GM19239 (cell line): ENCODE measurements at places on chromosomes 12 and 14.

DNA sequence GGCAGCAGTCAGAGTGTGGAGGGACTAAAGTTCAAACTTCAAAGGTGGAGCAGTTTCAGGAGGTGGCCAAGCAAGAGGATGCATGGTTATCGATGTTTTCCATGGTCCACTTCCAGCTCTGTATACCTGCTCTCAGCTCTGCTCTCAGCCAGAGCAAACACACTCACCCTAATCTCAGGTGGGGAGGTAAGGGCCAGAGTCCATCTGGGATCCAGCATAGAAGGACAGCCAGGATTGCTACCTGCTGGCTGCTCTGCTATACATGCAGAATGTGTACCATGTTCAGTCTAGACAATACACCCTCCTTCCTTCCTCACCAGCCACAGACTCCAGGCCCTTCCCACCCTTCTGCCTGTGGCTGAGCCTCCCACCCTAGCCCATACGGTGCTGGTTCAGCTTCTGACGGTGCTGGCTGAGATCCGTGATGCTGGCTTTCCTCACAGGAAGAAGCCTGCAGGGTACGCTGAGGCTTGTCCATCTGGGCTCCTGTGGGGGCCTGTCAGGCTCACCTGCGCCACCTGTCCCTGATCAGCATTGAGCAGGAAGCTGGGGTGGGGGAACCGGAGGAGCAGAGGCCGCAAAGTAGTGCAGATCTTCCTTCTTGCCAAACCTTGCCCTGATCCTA, 2.4 kb downstream of the CBLN3 start:
- DNase-seq: no peak

- DNase-seq: no peak
Measured at GRCh38 chr12:131046813-131047788, 93.4 kb downstream of the ADGRD1 start.

DNA sequence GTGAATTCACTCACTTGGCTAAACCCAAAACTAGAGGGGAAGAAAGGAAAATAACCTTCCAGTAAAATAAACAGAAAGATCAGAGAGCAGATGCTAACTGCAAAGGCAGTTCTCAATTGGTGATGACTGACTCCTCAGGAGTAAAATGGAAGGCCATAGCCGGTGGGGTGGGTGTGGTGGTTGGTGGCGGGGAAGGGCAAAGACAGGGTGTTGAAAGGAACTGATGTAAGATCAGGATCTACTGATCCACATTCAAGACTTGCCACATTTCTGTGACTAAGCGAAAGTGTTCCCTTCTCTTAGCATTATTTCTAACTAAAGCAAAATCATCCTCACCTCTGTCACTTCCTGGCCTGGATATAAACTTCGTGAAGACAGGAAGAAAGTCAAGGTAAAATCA, 26.3 kb upstream of the TC2N start:
- no peak for DNase-seq

DNA sequence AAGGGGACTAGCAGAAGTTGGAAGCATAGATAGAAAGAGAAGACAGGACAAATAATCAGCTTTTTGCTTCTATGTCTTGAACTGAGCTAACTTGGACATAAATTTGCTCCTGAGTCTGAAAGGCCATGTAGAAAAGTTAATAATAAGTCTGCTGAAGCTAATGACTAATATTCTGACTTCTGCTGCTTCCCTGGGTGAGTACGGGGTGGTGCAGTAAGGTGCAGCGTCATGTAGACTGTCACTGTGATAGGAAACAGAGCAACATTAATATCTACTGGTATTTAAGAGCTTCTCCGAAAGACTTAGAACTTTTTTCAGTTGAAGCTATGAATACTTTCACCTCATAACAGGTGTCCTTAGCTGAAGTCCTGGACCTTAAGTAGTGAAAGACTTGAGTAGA, 34.1 kb upstream of the CPM start:
- no peak for DNase-seq

DNA sequence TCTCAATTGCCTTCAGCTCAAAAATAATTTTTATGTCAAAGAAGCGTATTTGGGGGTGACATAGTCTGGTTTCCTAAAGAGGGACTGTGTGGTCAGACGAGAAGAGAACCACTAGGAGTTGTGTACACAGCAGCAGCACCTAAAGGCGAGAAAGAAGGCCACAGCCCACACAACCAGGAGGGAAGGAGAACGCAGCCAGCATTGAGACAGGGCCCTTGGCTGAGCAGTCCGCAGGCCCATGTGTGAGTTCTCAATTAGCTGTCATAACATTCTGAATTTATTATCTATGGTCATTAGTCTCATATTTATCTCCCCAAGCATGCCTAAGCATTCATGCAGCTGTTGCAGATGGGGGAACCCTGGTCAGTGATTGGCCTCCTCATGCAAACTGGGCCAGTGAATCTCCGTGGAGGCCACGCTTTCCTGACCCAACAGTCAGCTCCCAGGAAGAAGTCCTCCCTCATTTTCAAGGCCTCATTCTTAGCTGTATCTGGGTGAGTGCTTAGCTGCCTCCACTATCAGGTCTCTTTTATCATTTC, 81.2 kb upstream of the ATF7IP start:
- no peak for DNase-seq

DNA sequence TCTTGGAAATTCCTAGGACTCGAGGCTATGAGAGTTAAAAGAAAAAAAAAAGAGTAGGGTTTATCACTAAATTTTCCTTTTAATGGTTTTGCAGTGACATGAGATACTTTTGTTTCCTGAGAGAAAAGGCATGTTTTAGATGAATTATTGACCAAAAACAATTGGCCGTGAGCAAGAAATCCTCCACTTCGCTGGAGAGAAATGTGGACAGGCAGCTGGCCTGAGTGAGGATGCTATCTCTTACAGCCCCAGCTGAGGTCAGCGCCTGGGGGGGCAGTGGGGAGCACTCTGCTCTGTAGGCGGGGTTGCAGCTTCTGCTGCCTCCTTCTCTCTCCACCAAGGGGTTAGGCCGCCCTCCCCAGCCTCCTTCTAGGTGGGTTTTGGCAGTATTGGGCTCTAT, 54.7 kb downstream of the PRIMA1 start:
- DNase-seq: no peak

DNA sequence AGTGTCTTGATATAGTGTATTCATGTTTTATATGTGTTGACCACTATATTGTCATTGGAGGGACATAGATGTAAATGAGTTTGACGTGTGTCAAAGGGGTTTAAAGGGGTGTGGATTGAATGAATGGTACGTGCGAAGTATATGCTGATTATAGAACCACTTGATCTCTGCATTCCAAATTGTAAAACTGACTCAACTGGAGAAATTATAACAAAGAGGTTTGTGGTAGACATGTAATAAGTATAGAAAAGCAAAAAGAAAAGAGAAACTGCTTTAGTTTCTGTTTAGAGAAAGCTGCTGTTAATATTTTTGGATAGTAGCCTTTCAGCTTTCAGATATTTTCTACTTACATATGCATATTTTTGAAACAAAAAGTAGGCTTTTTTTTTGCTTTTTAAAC, 8.9 kb upstream of the MYRFL start:
- no peak for DNase-seq

GRCh38 chr12:108831309-108831991, 25.9 kb downstream of the SSH1 start:
- no peak for DNase-seq

GRCh38 chr12:106819991-106820390, 45.5 kb downstream of the RIC8B start:
- no peak for DNase-seq

- peak; percentile 64 for DNase-seq
Measured at GRCh38 chr14:93112891-93113677, 2.6 kb downstream of the ITPK1 start.

GRCh38 chr12:16266085-16266484, 11.4 kb downstream of the SLC15A5 start:
- no peak for DNase-seq

- DNase-seq: no peak
Measured at GRCh38 chr12:119624966-119625365, 31.4 kb downstream of the TMEM233 start.

GRCh38 chr12:131618303-131618658, 92.6 kb upstream of the SFSWAP start:
- no peak for DNase-seq

DNA sequence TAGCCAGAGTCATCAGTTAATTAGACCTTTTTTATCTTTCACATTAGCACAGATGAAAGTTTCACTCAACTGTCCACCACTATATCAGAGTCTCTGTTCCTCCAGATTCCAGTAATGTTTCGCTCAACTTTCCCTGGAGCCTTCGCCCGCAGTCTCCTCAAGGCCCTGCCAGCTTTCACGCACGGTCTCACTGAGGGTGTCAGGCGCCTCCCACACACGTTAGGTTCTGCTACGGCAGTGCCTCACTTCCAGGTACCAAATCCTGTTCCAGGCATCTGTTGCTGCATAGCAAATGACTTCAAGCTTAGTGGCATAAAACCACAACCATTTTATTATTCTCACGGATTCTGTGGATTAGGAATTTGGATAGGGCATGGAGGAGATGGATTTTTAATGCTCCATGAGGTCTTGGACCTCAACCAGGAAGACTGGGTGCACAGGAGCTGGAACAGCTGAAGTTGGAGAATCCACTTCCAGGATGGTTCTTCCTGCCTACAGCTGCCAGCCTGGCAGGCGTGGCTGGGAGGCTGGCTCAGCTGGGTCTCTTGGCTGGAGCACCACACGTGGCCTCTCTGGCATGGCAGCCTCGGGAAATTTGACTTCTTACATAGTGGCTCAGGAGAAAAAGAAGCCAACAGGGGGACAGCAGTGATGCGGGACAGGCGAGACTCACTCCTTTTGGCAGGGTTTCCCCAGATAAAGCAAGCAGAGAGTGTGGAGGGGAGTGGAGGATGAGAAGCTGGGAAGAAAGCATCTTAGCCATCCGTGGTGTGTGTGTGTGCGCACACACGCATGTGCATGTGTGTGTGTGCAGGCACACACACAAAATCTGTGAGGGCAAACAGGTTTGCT, 21.3 kb upstream of the BCDIN3D start:
- DNase-seq: no peak

- no peak for DNase-seq
Measured at GRCh38 chr12:99110868-99111267, 465.8 kb downstream of the APAF1 start.

- DNase-seq: no peak
Measured at GRCh38 chr12:11978726-11979384, 91.9 kb upstream of the BCL2L14 start.
